ENCODE measurements at places on chromosomes 2 and 18. TPM values are rescaled to one million over a fixed set of nuclear protein-coding genes. Genes with fewer than 3 reads are reported as not detected.
A peak's percentile ranks its signal among the peaks of the same experiment; 100 is the strongest.

Gene SPHKAP
- not detected for total RNA-seq

Gene SERPINE2
- 62.1 TPM for total RNA-seq

Gene IMPA2
- total RNA-seq = 33.1 TPM

Gene PTGR3
- 28.2 TPM for total RNA-seq

Gene CCT4
- total RNA-seq = 88.4 TPM

Gene C18orf54
- 17.1 TPM for total RNA-seq

Gene AP1S3
- 2.0 TPM for total RNA-seq

Gene SLC8A1
- total RNA-seq = 257 TPM

Gene POU3F3
- total RNA-seq = not detected

Gene CHST9
- total RNA-seq = 0.21 TPM

Gene NDC80
- 0.26 TPM for total RNA-seq

Gene IL36G
- total RNA-seq = not detected

Gene SP5
- 4.2 TPM for total RNA-seq

Gene CERS6
- total RNA-seq = 20.0 TPM

Gene CYS1
- total RNA-seq = 9.1 TPM

GRCh38 chr2:98458207-98458606, 13.5 kb downstream of the INPP4A start:
- H3K4me3 ChIP-seq = no peak overlapping the region
- DNase-seq = no peak
- H3K27me3 ChIP-seq = no peaks in the 10 kb centered on the region
- no peak overlapping the region for H3K27ac ChIP-seq
- H3K4me1 ChIP-seq = no peaks in the 10 kb centered on the region

DNA sequence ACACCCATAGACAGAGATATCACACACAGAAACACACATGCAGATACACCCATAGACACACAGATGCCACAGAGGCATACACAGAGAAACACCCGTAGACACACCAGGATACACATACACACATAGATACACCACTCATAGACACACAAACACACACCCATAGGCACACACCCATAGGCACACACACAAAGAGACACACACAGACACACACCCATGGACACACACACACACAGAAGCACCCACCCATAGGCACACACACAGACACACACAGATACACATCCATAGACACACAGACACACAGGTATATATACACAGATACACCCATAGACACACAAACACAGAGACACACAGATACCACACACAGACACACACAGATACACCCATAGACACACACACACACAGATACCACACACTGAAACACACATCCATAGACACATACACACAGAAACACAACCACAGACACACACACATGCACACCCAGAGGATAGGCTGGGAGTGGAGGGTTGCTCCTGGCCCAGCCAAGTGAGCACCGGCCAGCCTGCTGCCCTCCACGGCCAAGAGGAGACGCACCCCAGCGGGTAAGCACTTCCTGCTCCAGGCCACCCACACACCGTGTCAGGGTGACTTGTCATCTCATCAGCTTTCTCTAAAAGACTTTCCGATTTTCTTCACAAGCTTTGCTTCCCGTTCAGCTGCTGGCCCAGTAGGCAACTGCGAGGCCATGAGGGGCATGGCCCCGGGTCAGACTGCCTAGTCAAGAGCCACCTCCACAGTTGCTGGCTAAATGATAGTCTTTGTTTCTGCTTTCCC, 14.1 kb upstream of the CNNM3 start:
- no peaks in the 10 kb centered on the region for H3K4me1 ChIP-seq
- DNase-seq = no peak
- no peaks in the 10 kb centered on the region for H3K27me3 ChIP-seq
- no peak overlapping the region for H3K27ac ChIP-seq

GRCh38 chr2:72920318-72921087, 3.2 kb downstream of the EMX1 start:
- peaks cover 86% of the 10 kb centered on the region for H3K27me3 ChIP-seq
- DNase-seq = no peak
- no peak overlapping the region for H3K4me3 ChIP-seq
- H3K4me1 ChIP-seq = no peaks in the 10 kb centered on the region

GRCh38 chr2:216103213-216103612, 5.9 kb upstream of the XRCC5 start:
- no peak overlapping the region for H3K27ac ChIP-seq
- no peaks in the 10 kb centered on the region for H3K4me1 ChIP-seq
- H3K36me3 ChIP-seq = no peaks in the 10 kb centered on the region
- no peak for DNase-seq
- no peak overlapping the region for H3K4me3 ChIP-seq
- no peaks in the 10 kb centered on the region for H3K27me3 ChIP-seq

DNA sequence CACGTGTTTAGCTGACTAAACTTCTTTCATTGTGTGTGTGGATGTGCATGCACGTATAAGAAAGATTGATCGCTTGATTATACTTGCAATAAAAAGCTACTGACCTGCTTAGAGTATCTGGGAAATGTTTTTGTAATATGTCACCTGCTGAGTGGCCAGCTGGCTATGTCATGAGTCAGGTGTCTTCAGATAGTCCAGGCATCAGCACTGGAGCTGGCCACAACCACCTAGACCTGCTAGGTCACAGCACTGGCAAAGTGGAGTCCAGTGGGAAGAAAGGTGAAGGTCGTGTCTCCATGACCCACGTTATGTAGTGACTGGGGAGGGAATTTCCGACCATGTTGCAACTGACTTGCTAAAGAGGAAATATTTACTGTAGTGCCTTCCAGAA, 147.0 kb downstream of the ESCO1 start:
- H3K4me3 ChIP-seq = no peak overlapping the region
- peak; percentile 20 for DNase-seq
- H3K36me3 ChIP-seq = no peaks in the 10 kb centered on the region
- H3K27ac ChIP-seq = no peak overlapping the region
- H3K27me3 ChIP-seq = no peaks in the 10 kb centered on the region
- H3K4me1 ChIP-seq = peaks cover 3% of the 10 kb centered on the region

- peak; percentile 74 for DNase-seq
- no peaks in the 10 kb centered on the region for H3K36me3 ChIP-seq
- H3K27me3 ChIP-seq = no peaks in the 10 kb centered on the region
- H3K27ac ChIP-seq = peak overlapping the region; percentile 61
- no peaks in the 10 kb centered on the region for H3K4me1 ChIP-seq
- H3K4me3 ChIP-seq = no peak overlapping the region
Measured at GRCh38 chr2:73089270-73090030, 17.9 kb upstream of the SFXN5 start.

DNA sequence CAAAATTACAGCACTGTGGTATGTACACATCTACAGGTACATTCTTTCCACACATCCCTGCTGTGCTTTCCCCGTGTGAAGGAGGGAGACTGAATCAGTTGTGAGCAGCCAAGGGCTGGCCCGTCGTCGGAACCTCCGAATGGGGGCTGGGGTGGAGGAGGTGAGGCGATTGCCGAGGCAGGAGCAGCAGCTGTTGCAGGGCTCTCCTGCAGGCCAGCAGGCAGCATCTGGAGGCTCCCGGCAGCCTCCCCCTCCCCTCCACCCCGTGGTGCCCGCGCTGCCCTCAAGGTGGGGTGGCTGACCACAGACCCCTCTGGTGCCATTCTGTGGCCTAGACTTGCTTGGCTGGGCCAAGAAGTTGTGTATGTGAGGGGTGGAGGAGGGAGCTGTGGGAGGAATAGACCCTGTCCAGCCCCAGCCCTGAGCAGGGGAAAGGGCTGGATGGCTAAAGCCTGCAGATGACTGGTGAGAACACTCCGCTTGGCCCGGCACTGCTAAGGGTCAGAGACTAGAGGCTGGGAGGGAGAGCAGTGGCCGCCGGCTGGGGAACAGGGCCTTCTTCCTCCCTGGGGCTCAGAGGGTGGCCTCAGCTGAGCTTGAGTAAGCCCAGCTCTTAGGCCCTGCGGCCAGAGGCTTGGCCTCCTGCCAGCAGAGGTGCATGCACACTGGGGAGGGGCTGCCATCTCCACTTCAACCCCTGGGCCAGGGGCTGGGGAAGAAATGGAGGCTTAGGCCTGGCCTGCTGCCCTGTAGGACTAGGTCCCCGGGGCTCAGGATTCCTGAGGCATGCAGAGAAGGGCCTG, 7.6 kb downstream of the STAMBP start:
- H3K36me3 ChIP-seq = no peaks in the 10 kb centered on the region
- H3K4me3 ChIP-seq = no peak overlapping the region
- H3K27ac ChIP-seq = peak overlapping the region; percentile 70

DNA sequence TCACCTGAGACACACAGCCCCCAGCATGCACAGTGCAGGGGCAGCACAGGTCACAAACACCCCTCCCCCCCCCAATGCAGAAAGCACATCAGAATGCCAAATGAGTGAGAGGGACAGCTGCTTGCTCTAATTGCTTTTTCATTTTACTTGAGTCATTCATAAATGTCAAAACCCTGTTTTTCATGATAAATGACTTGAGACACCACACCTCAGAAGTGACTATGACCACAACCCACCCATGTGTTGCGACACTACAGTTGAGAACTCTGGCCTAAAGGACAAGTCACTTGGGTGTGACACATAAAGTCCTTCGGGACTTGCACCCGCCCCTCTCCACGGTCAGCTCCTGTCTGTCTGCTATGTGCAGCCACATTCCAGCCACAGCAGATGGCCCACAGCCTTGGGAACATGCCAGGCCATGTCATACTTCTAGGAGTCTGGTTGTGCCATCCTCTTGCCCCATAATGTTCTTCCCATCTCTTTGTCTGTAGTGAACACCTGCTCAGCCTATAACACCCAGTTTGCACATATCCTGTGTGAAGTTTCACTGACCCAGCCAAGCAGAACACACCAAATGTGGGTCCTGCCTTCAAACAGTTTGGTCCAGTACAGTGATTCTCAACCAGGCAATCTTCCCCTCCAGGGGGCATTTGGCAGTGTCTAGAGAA, 30.2 kb upstream of the RIOK3 start:
- H3K27ac ChIP-seq = no peak overlapping the region
- no peaks in the 10 kb centered on the region for H3K36me3 ChIP-seq
- no peak for DNase-seq
- no peaks in the 10 kb centered on the region for H3K4me1 ChIP-seq
- H3K4me3 ChIP-seq = no peak overlapping the region

GRCh38 chr18:27996801-27997272, 180.1 kb downstream of the CDH2 start:
- no peak for DNase-seq
- H3K27ac ChIP-seq = no peak overlapping the region
- no peaks in the 10 kb centered on the region for H3K36me3 ChIP-seq
- no peaks in the 10 kb centered on the region for H3K27me3 ChIP-seq

DNA sequence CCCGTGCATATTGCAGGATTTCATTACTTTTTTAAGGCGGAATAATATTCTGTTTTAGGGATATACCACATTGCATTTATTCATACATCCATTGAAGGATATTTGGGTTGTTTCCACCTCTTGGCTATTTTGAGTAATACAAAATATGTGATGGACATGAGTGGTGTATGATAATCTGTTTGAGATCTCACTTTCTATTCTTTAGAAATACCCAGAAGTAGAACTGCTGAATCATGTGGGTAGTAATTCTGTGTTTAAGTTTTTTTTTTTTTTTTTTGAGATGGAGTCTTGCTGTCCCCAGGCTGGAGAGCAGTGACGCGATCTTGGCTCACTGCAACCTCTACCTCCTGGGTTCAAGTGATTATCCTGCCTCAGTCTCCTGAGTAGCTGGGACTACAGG, 201.4 kb downstream of the NYAP2 start:
- H3K4me1 ChIP-seq = no peaks in the 10 kb centered on the region
- no peak for DNase-seq
- no peak overlapping the region for H3K27ac ChIP-seq
- no peaks in the 10 kb centered on the region for H3K27me3 ChIP-seq

GRCh38 chr18:61845197-61845596, 47.6 kb downstream of the RNF152 start:
- H3K36me3 ChIP-seq = no peaks in the 10 kb centered on the region
- H3K27me3 ChIP-seq = no peaks in the 10 kb centered on the region
- no peak overlapping the region for H3K27ac ChIP-seq
- H3K4me1 ChIP-seq = no peaks in the 10 kb centered on the region
- no peak for DNase-seq
- H3K4me3 ChIP-seq = no peak overlapping the region

- no peak for DNase-seq
- H3K4me3 ChIP-seq = no peak overlapping the region
- no peaks in the 10 kb centered on the region for H3K36me3 ChIP-seq
- no peaks in the 10 kb centered on the region for H3K27me3 ChIP-seq
Measured at GRCh38 chr2:203897544-203897943, 30.0 kb downstream of the CTLA4 start.

GRCh38 chr2:84373391-84373790, 85.7 kb downstream of the SUCLG1 start:
- DNase-seq = no peak
- H3K4me3 ChIP-seq = no peak overlapping the region
- H3K36me3 ChIP-seq = no peaks in the 10 kb centered on the region
- no peak overlapping the region for H3K27ac ChIP-seq
- no peaks in the 10 kb centered on the region for H3K4me1 ChIP-seq

- DNase-seq = no peak
- H3K27ac ChIP-seq = peak overlapping the region; percentile 94
- peaks cover 7% of the 10 kb centered on the region for H3K4me1 ChIP-seq
- no peak overlapping the region for H3K4me3 ChIP-seq
- H3K36me3 ChIP-seq = no peaks in the 10 kb centered on the region
Measured at GRCh38 chr2:237405006-237405559, 8.9 kb downstream of the COL6A3 start.

GRCh38 chr2:239716009-239716408, 309.1 kb downstream of the NDUFA10 start:
- no peaks in the 10 kb centered on the region for H3K36me3 ChIP-seq
- no peak for DNase-seq
- H3K4me1 ChIP-seq = peaks cover 3% of the 10 kb centered on the region

DNA sequence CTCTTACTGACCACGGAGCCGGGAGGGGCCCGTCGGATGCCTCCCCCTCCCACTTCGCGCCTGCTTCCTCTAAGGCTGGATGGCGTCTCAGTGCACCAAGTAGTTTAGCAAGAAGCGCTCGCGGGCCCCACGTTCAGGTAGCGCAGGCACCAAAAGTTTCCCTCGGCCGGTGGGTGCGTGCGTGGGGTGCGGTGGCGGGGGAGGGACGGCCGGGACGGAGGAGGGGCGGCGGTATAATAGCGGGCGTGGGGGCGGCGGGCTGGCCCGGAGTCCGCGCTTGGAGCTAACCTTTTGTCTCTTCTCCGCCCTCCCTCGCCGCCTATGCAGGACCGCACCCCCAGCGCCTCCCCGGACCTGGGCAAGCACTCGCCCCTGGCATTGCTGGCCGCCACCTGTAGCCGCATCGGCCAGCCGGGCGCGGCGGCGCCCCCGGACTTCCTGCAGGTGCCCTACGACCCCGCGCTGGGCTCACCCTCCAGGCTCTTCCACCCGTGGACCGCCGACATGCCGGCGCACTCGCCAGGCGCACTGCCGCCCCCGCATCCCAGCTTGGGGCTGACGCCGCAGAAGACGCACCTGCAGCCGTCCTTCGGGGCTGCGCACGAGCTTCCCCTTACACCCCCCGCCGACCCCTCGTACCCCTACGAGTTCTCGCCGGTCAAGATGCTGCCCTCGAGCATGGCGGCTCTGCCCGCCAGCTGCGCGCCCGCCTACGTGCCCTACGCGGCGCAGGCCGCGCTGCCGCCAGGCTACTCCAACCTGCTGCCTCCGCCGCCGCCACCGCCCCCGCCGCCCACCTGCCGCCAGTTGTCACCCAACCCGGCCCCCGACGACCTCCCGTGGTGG, 1.0 kb downstream of the SP5 start:
- no peak for DNase-seq
- H3K36me3 ChIP-seq = no peaks in the 10 kb centered on the region
- H3K27me3 ChIP-seq = peaks cover 23% of the 10 kb centered on the region
- peak overlapping the region; percentile 73 for H3K27ac ChIP-seq
- peaks cover 8% of the 10 kb centered on the region for H3K4me1 ChIP-seq
- H3K4me3 ChIP-seq = peak overlapping the region; percentile 37

- H3K27me3 ChIP-seq = no peaks in the 10 kb centered on the region
- no peak for DNase-seq
- H3K27ac ChIP-seq = no peak overlapping the region
- no peaks in the 10 kb centered on the region for H3K4me1 ChIP-seq
- no peaks in the 10 kb centered on the region for H3K36me3 ChIP-seq
- H3K4me3 ChIP-seq = no peak overlapping the region
Measured at GRCh38 chr18:9049495-9049809, 53.0 kb upstream of the NDUFV2 start.
